Gastroesophageal sphincter (tissue), 4 donors: ENCODE measurements at places on chromosomes 16 and 17. TPM values are rescaled to one million over a fixed set of nuclear protein-coding genes. Genes with fewer than 3 reads are reported as not detected.

The ZP2 gene
- not detected for total RNA-seq

The KRT39 gene
- not detected for total RNA-seq

DNA sequence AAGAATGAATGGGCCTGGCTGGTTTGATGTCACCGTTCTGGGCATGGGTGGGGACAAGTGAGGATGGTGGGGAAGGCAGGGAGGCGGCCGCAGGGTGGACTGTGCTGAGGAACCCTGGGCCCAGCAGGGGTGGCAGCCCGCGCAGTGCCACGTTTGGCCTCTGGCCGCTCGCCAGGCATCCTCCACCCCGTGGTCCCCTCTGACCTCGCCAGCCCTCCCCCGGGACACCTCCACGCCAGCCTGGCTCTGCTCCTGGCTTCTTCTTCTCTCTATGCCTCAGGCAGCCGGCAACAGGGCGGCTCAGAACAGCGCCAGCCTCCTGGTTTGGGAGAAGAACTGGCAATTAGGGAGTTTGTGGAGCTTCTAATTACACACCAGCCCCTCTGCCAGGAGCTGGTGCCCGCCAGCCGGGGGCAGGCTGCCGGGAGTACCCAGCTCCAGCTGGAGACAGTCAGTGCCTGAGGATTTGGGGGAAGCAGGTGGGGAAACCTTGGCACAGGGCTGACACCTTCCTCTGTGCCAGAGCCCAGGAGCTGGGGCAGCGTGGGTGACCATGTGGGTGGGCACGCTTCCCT is 6.5 kb upstream of the SERPINF1 start:
- ATAC-seq: no peak

GRCh38 chr17:55496094-55496881 is 15.0 kb downstream of the SMIM36 start:
- ATAC-seq: peak; percentile 90

DNA sequence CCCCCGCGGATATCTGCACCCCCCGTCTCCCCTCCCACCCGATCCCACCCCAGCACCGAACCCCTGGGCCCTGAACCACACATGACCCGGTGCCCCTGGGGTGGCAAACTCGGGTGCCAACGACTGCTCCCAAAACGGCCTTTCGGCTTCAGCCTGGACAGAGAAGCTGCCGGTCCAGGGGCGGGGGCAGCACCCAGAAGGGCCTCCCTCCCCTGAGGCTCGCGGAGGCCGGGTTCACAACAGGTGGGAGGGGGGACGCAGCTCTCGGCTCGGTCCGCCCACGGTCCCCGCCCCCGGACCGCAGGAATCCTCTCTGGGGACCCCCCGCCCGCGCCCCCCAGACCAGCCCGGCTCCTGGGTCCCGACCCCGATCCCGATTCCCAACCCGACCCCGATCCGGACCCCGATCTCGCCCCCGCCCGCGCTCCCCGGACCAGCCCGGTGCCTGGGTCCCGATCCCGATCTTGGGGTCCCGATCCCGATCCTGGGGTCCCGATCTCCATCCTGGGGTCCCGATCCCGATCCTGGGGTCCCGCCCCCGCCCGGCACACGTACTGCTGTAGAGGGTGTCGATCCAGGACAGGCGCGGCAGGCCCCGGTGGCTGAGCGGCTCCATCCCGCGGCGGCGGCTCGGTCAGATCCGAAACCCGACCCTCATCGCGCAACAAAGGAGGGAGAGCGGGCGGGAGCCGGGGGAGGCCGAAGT is 516 bp downstream of the ABR start:
- peak; percentile 63 for ATAC-seq

GRCh38 chr16:8892101-8892575 is 10.0 kb downstream of the LITAFD start:
- ATAC-seq: no peak
